ENCODE measurements at places on chromosomes 16 and 17.

- no peak for DNase-seq
Observed at GRCh38 chr16:72468582-72468981, 296.6 kb upstream of the PMFBP1 start.

GRCh38 chr17:27600471-27600870 is 30.5 kb upstream of the LGALS9 start:
- no peak for DNase-seq

DNA sequence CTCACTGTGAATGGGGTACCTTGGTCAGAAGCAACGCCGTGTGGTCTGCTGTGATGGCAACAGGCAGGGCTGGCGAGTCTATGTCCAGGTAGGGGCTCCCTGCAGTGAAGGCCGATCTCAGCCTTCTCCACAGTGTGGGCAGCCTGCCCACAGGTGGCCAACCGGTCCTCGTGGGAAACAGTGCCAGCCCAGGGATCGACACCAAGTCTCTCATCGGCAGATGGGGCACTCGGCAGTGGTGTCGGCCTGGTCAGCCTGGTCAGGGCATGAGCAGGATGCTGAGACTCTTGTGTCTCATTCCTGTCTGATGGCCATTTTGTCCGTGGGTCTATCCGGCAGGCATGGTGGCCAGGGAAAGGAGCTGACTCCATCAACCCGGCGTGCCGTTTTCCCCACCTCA is 92.2 kb downstream of the TNFRSF13B start:
- DNase-seq = no peak

DNA sequence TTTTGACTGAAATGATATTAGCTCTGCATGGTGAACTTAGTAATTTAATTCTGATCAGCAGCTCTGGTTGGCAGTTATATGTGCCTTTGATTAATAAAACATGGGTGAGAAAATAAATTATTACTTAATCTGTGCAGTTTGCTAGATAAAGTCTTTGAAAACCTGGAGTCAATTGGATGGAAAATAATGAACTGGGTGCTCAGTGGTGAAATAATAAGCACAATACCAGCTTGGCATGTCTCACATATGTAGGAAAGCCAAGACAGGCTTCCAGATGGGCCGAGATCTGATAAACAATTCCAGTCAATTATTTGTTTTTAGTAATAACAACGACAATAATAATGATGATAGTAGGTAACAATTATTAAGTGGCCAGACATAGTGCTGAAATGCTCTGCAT is 326.7 kb downstream of the CDH13 start:
- DNase-seq = no peak

GRCh38 chr17:70076189-70076588 is 1.2 kb downstream of the KCNJ16 start:
- no peak for DNase-seq

GRCh38 chr17:21089145-21089544 is 37.6 kb upstream of the DHRS7B start:
- DNase-seq = peak; percentile 45

GRCh38 chr16:52171481-52171880 is 375.5 kb downstream of the TOX3 start:
- DNase-seq = no peak

- DNase-seq = no peak
Observed at GRCh38 chr17:40936976-40937375, 470 bp downstream of the KRT23 start.

DNA sequence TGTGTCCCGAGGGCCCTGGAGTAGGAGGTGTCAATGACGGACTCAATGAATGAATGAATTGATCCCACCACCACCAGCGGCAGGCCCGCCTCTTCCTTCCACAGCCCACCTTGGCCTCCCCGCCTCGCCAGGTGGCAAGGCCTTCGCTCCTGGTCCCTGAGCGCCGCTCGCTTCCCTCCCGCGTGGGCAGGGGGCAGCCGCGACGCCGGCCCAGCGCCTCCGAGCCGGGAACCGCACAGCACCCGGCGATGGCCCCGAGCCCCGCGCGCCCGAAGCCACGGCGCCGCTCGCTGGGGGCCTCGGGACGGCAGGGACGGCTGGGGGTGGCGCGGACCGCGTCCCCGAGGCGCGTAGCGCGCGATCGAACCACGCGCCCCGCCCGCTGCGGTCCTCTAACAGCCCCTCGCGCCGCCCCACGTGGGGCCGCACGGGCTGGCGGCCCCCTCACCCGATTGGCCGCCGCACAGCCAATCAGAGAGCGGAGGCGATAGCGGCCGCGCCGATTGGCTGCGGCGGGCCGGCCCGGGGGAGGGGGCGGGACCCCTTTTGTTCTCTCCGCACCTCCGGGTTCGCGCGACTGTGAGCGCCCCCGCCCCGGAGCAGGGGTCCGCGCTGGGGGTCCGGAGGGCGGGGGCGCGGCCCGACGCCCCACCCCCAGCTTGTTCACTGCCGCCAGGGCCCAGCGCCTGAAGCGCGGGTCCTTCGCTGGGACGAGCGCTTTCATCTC is 31.4 kb downstream of the ACTG1 start:
- DNase-seq = no peak

GRCh38 chr17:71338396-71338795 is 782.4 kb upstream of the SOX9 start:
- DNase-seq = peak; percentile 10

DNA sequence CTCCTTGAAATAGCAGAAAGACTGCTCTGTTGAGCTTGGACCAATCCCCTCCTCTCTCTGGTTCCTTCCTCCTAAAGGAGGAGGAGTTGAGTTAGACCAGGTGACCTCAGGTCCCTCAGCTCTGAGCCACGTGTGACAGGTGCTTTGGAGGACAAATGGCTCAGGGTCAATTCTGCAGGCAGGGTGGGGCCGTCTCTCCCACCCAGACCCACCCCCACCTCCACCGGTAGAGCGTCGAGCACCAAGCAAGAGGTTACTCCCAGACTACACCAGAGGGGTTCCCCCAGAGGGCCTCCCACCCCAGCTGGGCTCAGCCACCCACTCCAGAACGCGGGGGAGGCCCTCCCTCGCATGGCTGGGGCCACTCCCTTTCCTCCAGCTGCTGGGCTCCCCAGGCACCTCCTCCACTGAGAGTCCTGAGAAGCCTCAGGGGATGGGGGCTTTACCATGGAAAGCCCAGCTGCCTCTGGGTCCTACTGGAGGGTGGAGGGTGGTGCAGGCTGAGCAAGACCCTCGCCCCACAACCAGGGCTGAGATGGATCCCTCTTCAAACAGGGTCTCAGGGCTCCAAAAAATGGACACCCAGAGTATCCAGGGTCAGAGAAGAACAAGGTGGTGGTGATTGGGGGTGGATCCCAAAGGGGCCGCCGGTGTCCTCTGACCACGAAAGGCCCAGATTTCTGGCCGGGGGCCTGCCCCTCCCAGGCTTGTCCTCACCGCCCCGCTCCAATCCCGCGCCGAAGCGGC is 7.6 kb downstream of the MYO1C start:
- DNase-seq = no peak

- no peak for DNase-seq
Observed at GRCh38 chr17:48627118-48627597, 1.0 kb upstream of the HOXB9 start.

DNA sequence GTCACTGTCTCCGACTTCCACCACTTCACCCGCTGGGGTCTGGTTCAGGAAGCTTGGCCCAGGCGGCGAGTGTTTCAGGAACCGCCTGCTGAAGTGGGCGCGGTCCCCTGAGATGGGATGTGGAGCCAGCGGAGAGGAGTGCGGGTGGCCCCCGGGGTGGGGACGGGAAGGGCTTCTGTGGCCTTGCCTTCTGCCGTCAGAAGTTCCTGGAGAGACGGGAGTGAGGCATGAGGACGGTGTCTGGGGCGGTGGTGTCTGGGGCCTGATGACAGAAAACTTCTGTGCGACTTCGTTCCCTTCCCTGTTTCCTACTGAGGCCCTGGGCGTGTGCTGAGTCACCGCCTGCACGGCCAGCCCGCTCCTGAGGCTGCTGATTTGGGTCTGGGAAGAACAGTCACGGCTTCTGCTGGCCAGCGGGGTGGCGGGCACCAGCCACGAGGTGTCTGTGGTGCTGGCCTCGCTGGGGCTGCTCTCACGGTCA is 12.3 kb upstream of the NLRC3 start:
- no peak for DNase-seq

- no peak for DNase-seq
Observed at GRCh38 chr16:20903899-20904506, 3.4 kb downstream of the LYRM1 start.

GRCh38 chr17:29179232-29180033 is 765 bp downstream of the MYO18A start:
- no peak for DNase-seq

- no peak for DNase-seq
Observed at GRCh38 chr17:56648806-56649205, 55.3 kb downstream of the NOG start.

- DNase-seq = no peak
Observed at GRCh38 chr16:31475946-31476302, 4.0 kb downstream of the TGFB1I1 start.

DNA sequence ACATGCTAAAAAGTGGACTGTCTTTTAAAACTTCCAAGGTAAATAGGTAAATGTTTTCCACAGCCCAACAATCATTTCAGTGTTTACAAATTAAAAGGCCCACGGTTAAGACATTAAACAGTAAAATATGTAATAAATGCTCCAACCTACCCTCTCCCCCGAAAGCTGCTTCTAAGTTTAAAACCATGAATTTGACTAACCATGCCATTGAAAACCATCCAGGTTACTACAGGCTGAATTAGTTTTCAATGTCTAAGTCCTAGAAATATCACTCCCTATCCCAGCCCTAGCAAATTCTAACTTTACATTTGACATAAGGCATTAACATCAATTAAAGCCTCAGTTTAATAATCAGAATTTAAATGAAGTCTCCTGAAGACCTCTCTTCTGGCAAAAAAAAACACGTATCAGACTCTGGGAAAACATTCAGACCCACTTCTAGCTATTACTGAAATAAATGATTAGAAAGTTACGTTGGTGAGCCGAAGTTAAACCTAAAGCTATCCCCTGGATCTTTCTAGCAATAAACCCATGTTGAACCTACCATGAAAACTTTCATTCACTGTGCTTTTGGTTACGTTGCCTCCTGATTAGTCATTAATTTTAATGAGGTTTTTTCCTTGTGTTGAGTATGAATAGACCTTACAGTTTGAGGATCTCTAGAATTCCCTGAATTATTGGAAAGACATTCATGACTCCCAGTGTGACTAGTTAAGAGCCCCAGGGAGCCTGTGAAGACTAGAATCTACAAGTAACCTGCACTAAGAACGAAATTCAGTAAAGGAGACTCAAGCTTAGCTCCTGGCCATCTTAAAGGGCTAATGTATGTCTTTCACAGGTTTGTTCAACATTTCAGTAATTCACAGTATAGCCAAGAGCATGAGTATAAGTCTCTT is 1.7 kb upstream of the POLG2 start:
- DNase-seq = no peak

GRCh38 chr17:59365383-59365981 is 34.0 kb downstream of the YPEL2 start:
- DNase-seq = no peak

GRCh38 chr17:45279898-45280297 is 18.0 kb upstream of the SPATA32 start:
- DNase-seq = no peak

DNA sequence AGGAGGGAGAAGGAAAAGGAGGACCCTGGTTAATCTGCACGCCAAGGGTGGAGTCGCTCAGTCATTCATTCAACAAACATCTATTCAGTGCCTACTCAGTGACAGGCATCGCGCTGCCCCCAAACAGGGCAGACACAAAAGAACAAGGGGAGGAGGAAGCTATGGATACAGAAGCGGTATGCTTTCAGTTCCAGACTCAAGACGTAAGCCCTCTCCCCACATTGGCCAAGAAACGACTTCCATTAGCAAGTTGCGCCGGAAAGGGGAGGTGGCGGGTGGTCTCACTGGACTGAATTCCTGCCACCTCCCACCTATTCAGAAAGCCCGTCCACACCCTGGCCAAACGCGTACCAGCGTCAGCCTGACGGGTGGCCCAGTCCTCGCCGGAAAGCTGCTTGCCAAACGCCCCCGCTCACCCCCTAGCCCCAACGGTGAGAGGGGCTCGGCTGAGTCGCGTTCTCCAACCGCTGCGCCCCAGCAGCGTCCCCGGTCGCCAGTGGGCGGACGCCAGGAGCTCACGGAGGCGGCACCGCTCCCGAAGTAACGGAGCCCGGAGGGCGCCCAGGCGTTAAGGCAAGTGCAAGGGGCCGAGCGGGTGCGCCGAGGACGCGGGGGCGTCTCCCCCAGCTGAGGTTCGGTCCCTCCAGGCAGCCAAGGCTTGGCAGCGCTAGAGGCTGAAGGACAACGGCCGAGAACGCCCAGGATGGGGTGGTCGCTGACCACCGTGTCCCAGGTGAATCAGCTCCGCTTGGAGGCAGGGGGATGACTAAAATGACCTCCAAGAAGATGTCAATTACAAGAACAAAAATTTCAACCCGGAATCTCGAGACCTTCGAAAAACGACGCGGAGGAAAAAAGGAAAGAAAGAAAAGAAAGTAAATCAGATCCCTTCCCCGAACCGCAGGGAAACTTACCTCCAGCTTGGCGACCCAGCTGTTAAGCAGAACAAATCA is 470.7 kb downstream of the SOX9 start:
- no peak for DNase-seq

- no peak for DNase-seq
Observed at GRCh38 chr16:51276336-51276735, 125.3 kb upstream of the SALL1 start.

DNA sequence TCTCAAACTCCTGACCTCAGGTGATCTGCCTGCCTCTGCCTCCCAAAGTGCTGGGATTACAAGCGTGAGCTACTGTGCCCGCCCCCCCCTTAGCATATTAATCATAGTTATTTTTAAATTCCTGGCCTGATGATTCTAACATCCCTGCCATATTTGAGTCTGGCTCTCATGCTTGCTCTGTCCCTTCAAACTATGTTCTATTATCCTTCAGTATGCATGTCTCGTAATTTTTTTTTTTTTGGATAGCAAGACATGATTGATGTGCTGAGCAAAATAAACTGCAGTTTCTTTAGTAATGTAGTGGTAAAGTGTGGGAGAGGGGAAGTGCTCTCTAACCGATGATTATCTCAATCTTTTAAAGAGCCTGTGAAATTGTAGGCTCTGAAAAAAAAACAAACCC is 34.3 kb upstream of the TMEM92 start:
- no peak for DNase-seq

GRCh38 chr17:34140006-34140405 is 115.1 kb upstream of the CCL2 start:
- DNase-seq = no peak

DNA sequence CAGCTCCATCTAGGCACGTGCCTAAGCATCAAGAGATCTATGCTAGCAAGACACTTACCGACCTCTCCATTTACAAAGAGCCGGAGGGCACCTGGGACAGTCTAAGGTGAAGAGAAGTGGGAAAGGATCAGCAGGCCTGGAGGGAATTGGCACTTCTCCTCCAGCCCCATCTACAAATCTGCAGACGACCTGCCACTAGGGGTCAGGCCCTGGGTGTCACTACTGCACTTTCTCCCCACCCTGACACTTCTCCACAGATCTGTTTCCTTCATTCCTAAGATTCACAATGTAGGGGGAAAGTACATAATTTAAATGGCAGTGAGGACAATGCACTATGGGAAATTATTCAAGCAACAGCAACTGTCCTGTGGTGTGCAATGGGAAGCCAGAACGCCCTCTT is 8.1 kb downstream of the MKS1 start:
- DNase-seq = no peak

GRCh38 chr16:49537924-49538459 is 164.4 kb downstream of the C16orf78 start:
- no peak for DNase-seq
